ENCODE measurements at places on chromosomes 12 and 14.

DNA sequence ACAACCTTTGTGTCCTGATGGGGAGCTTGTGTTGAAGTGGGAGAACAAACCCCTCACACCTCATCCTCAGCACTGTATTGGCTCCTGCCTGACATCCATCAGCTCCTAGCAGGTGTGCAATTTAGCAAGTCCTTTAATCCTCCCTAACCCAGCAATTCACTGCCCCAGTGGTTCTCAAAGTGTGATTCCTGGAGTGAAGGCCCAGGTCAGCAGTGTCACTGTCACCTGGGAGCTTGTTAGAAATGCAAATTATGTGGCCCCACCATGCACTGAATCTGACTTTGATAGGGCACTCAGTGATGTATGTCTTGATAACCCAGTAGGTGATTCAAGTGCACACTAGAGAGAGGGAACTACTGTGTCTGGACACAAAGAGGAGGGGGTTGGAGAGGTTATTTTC, 133.6 kb downstream of the FGD4 start:
- DNase-seq: no peak

DNA sequence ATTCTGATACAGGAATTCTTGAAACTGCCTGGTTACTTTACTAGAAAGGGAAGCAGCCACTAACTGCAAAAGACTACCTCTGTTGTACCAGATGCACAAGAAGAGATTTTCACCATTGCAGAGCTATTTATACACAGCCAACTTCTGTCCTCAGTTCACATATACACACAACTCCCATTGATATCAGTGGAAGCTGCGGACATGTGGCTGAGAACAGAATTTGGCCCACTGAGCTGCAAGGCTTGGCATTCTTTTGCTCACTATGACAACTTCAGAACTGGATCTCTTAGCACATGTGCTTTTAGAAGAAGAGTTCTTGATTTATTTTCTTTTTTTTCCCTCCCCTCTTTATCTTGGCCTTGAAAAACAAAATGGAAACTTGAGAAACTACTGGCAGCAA, 28.3 kb downstream of the PTPRO start:
- DNase-seq: no peak

GRCh38 chr12:106130474-106131113, 8.2 kb downstream of the NUAK1 start:
- DNase-seq: no peak

DNA sequence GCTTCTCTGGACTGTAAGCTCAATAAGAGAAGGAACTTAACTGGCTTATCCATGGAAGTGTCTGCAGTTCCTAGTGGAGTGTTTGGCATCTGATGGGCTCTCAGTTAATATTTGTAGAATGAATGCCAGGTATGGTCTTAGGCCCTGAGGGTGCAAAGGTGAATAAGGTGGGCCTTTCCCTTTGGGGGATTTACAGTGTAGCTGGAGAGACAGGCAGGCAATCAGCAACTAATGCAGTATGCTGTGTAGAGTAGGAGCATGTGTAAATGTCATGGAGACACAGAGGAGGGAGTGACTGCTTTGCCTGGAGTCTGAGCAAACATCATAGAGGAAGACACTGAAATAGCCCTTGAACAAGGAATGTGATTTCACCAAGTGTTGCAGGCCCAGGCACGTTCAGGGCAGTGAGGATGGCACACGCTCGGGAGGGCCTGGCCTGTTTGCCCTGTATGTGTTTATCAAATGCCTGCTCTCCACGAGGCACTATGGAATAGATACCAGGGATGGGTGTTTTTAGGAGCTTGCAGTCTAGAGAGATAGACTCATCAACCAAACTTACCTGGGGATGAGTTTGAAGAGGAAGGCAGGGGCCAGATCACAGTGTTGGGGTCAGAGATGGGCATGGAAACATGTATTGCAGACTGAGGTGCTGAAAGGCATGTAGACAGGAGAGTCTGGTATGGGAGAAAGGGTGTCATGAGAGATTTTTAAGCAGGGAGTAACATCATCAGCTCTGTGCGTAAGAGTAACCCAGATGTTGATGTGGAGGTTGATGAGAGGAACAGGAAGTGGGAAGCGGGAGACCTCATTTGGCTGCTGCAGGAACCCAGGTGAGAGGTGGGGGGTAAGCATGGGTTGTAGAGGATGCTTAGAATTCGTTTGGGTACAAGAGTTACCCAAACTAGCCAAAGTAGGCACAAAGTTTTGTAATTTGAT, 54.1 kb downstream of the PLXNC1 start:
- no peak for DNase-seq

DNA sequence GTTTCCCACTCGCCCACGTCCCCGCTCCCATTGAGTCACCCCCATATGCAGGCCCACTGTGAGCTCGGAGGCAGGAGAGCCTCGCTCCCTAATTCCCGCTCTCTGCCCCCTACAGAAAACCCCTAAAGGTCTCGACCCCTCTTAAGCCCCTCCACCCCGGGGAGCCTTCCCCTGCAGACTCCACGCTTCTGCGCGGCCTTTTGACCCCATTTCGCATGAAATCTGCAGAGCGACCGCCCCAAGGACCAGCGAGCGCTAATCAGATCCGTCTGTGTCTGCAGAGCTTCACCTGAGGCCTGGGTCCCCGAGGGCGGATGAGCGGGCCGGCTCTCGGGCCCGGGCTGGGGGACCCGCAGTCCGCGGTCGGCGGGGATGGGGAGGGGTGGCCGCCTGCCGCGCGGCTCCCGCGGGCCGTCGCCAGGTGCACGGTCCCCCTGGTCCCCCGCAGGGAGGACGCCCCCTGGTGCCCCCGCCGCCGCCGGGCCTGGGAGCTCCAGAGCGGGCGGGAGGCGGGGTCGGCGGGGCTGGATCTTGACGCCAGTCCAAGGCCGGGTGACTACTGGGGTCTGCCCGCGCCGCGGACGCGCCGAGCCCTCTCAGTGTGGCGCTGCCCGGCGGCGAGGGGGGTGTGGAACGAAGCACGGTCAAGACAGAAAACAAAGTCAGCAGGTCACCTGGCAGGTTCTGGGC, 10.1 kb downstream of the BMP4 start:
- DNase-seq: no peak

GRCh38 chr12:130764475-130765185, 48.5 kb upstream of the RIMBP2 start:
- DNase-seq: no peak

GRCh38 chr14:101471723-101472517, 89.4 kb upstream of the DIO3 start:
- no peak for DNase-seq

- no peak for DNase-seq
Observed at GRCh38 chr12:263574-263973, 938 bp upstream of the SLC6A13 start.

- DNase-seq: no peak
Observed at GRCh38 chr14:75375983-75376382, 51.8 kb upstream of the JDP2 start.
